Esophagus squamous epithelium (tissue), 5 donors: ENCODE measurements at places on chromosomes 16 and 17.

- DNase-seq = no peak
Observed at GRCh38 chr17:69654981-69655855, 240.7 kb downstream of the MAP2K6 start.

DNA sequence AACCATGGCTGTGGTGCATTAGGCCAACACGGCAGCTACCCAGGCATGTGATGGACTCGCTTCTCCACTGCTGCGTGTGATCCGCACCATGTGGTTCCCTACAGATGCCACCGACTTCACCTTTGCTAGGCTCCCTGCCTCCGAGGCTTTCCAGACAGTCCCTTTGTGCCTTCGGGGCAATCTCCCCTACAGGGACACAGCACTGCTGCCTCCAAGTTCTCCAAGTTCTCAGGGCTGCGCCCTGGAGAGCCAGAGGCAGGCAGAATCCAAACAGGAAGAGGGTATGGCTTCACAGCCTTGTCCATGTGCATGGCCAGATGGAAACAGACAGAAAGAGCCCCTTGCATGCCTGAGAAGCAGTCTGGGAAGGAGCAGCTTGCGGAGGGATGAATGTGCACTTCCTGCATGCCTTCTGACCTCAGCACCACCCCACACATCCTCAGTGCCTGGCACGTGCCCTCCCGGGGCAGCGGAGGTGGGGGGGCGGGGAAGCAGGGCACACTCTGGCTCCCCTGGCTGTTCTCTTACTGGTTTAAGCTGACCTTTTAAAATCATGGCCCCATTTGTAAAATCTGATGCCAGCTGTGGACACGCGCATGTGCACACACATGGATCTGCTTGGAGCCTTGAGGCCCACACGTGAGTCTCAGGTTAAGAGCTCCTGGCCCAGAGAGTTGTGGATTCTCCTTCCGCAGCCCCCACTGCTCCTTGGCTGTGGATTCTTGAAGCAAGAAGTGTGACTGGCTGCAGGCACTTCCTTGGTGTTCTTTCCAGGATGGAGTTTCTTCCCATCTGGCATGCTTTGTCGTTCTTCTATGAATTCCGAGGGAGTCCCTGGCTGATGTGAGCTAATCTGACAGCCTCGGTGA, 55.3 kb upstream of the MTSS2 start:
- no peak for DNase-seq

DNA sequence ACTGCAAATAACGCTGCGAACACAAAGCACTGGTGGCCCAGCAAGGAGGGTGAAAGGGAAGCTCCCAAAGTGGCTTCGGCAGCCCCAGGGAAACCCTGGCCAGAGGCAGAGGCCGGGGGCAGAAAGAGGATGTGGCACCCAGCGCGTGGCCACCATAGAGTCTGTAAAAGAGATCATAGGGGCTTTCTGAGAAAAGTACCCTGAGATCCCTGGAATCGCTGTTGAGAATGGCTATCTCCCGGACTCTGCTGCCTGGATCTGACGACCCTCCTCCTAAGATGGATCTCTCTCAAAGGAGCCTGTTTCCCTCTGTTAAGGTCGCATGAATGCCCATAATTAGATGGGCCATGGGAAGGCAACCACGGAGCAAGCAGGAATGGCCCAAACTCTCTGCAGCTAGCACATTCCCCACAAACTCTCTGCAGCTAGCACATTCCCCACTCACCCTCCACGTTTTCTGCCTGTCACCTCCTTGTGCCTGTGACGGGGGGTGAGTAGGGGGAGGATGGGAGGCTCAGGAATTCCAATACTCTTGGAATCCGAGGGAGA, 364.4 kb downstream of the XYLT1 start:
- no peak for DNase-seq

DNA sequence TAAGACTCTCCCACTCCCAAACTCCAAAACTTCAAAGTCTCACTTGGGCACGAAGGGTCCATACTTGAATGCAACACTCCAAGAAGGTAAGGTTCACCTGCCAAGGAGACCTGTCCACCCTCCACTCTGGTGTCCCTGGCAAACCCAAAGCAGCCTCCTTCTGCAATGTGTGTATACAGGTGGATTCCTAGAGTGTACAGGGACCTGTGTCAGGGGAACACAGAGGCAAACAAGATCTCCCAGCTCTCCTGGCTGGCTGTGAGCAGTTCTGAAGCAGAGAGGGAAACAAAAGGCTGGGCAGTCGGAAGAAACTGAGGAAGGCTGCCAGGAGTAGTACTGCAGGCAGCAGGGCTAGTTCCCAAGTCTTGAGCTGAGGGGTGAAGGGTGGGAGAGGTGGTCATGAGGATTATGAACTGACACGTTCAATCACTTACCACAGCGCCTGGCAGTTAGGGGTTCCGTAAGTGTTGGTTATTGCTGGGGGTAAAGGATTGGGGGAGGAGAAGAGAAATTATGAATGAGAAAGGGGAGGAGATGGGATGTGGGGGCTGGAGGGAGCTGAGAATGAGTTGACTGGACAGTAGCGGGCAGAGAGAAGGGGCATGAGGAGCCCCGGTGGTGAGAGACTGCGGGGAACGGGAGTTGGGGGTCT, 795 bp downstream of the KCTD13 start:
- DNase-seq = no peak
